ENCODE measurements at places on chromosomes 3 and 15.

DNA sequence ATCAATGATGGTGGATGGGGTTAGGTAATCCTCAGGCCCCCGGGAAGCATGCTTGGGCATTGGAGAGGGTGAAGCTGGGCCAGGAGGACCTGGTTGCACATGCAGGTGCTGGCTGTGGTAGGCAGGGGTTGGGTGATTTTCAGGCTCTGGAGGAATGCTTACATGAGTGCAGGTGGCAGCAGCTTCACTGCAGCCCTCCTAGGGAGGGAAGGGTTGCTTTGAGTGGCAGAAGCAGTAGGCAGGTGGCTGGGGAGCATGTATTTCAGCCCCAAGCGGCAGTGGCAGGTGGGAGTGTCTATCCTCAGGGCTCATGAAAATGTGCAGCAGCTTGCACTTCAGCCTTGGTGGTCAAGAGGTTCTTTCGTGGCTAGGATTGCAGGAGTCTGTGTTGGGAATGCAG is 230.0 kb upstream of the CTNNB1 start:
- no peak for DNase-seq

GRCh38 chr3:108190346-108190745 is 31.9 kb downstream of the IFT57 start:
- DNase-seq, result no peak

DNA sequence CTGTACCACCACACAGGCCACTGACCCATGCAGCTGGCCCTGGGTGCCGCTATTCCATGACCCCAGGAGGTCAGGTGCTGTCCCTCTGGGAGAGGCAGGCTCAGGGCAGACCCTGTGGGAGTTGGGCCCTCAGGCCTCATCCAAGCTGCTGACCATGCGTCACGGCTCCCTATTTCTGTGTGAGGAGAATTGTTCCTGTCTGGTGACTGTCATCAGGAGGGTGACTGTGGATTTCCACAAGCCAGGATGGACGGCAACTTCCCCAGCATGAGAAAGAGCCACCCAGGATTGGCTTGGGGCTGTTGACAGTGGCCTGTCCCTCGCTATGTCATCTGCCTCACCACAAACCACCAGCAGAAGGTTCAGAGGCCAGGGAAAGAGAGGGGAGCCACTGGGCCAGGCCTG is 41.4 kb downstream of the ZDHHC19 start:
- DNase-seq, result no peak

DNA sequence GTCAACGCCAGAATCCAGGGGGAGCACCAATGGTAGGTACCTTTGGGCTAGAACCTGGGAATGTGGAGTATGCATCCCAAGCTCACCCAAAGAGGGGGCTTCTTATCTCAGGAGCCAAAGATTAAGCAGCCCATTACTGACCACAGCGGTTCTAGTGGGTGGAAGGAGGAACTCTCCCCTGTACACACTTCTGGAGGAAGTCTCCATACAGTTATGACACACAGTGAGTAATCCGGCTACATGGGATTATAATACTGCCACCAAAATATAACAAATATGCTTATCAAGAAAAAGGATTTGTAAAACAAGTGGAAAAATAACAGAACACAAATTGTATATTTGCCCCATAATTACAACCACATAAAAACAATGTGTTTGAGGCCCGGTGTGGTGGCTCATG is 8.4 kb downstream of the MYO1E start:
- DNase-seq, result no peak

- DNase-seq, result no peak
These were observed 28.8 kb upstream of the GYG1 start for GRCh38 chr3:148962513-148962912.

GRCh38 chr3:133463347-133463860 is 63.5 kb downstream of the BFSP2 start:
- no peak for DNase-seq

GRCh38 chr3:120432150-120432860 is 18.5 kb downstream of the FSTL1 start:
- DNase-seq, result no peak

DNA sequence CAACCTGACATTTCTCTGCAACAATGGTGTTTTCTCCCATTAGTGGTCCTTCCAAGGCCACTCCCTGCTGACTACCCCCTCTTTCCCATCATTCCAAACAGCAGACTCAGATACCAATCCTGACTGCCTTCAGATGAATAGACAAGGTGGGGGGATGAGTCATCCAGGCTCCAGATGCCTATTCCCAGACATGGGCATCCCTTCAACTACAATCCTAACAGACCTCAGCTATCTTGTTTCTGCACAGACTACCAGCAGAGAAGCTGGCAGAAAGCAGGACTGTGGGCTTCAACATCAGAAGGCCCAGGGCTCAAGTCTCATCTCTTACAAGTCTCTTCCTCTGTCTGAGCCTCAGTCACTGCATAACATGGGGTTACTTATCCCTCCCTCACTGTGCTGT is 2.2 kb downstream of the RBP1 start:
- no peak for DNase-seq

- no peak for DNase-seq
These were observed 164.9 kb downstream of the NR2F2 start for GRCh38 chr15:96495386-96495785.

- DNase-seq, result no peak
These were observed 318.0 kb upstream of the LMCD1 start for GRCh38 chr3:8183627-8184026.

GRCh38 chr3:127284258-127284657 is 3.6 kb downstream of the PRR20G start:
- no peak for DNase-seq

DNA sequence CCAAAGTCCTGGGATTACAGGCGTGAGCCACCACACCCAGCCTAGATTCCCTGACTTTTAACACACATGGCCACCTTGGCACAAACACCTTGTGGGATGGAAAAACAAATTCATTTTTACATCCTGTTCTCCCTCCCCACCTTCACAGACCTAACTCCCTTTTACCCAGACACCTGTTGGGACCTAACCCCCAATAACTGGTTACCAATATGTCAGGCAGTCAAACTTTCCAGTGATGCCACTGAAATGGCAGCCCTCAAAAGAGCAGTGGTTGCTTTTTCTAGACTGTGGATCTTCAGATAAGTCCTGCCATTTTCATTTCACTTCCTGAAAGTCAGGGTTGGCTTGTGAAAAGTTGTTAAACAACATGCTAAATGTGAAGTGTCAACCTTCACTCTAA is 34.9 kb downstream of the SIN3A start:
- no peak for DNase-seq

DNA sequence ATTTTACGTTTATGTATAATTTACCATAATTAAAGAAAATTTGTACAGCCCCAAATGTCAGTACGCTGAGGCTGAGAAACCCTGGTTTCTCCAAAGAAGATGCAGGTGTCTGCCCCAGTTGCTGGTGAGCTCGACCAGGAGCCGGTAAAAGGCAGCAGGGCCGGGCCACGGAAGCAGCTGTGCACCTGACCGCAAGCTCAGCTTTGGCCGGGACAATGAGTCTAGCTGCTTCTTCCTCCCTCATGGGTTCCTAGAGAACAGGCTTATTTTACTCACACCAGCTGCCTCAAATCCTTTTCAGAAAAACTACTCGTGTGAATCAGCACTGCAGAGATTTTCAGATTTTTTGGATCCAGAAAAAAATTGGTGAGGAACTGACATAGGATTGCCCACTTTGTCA is 18.0 kb upstream of the ZXDC start:
- DNase-seq, result no peak

DNA sequence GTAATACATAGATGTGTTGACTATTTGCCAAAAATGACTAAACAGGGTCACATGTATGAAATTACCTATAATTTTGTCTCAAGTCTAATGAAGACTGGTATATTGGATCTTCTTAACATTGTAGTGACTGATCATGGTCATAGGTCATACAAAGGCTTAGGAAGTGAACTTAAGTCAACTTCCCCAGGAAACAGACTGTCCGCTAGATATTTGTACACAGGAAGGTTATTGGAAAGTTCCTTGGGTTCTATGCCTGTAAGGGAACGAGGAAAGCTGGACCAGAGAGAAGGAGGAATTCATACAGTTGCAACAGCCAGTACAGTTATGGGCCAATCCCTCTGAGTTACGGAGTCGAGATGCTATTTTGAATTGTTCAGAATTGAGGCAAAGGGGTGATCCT is 462.0 kb upstream of the THRB start:
- no peak for DNase-seq

GRCh38 chr3:160827516-160827915 is 71.5 kb downstream of the PPM1L start:
- no peak for DNase-seq

DNA sequence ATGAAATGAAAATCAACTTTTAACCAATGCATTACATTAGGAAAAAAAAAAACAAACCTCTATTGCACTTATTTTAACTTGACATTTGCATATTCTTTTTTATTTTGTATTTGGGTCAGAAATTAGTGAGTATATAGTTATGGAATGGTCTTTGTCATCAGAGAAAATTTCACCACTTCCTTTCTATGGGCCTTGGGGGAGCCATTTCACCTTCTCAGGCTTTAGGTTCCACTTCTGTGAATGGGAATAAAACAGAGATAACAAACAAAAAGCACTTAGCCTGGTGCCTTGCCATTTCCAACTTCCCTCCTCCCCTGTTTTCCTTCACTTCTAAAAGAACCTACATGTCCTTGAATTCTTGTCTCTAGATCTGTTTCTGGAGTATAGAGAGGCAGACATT is 168.0 kb upstream of the STT3B start:
- DNase-seq, result no peak
